NCI-H69 (cell line): ENCODE measurements at places on chromosomes 1 and 21.
A peak's percentile ranks its signal among the peaks of the same experiment; 100 is the strongest.

- DNase-seq = peak; percentile 72
Measured at GRCh38 chr1:15833842-15834405, 13.6 kb upstream of the SPEN start.

DNA sequence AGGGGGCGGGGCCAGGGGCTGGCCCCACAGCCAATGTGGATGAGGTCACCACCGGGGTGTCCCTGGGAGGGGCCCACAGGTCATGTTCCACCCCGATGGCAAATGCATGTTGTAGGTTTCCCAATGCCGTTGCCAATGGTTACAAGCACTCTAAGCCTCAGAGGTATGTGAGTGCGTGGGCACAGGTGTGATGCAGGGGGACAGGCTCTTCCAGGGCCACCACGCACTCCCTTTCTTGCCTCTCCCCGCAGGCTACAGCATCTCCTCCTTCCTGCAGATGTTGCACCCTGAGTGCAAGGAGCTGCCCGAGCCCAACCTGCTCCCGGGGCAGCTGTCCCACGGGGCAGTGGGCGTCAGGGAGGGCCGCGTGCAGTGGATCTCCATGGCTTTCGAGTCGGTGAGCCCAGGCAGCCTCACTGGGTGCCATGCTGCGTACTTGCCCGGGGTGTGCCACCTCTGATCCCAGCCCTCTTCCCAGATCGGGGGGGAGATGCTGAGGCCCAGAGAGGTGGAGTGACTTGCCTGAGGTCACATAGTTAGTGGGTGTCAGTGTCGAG is 52.4 kb downstream of the DISP3 start:
- DNase-seq = no peak

- no peak for DNase-seq
Measured at GRCh38 chr1:121566346-121566745, 381.6 kb downstream of the SRGAP2C start.

DNA sequence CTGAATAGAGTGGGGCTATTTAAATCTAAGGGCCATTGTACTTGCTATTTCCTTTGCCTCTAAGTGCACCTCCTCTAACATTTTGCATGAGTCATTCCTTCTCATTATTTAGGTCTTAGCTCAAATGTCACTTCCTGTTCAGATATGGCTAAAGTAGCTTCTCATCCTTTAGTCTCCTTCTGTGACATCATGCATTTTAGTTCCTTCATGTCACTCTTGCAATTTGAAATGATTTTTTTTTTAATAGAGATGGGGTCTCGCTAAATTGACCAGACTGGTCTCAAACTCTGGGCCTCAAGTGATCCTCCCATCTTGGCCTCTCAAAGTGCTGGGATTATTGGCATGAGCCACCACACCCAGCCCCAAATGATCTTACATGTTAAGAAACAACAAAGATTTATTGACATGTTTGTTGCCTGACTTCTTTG is 6.6 kb downstream of the TBX19 start:
- peak; percentile 60 for DNase-seq

GRCh38 chr1:17161926-17162800 is 42.8 kb upstream of the PADI1 start:
- no peak for DNase-seq

DNA sequence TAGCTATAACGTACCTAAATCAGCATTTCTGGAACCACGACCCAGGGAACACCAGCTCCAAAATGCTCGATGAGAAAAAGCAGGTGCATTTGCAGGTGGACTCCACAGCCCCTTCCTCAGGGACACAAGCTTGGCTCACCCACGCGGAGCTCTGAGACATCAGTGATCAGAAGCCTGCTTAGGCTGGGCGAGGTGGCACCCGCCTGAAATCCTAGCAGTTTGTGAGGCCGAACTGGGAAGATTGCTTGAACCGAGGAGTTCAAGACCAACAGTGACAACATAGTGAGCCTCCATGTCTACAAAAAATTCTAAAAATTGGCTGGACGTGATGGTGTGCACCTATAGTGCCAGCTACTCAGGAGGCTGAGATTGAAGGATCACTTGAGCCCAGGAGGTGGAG is 2.5 kb upstream of the TSPEAR start:
- no peak for DNase-seq

DNA sequence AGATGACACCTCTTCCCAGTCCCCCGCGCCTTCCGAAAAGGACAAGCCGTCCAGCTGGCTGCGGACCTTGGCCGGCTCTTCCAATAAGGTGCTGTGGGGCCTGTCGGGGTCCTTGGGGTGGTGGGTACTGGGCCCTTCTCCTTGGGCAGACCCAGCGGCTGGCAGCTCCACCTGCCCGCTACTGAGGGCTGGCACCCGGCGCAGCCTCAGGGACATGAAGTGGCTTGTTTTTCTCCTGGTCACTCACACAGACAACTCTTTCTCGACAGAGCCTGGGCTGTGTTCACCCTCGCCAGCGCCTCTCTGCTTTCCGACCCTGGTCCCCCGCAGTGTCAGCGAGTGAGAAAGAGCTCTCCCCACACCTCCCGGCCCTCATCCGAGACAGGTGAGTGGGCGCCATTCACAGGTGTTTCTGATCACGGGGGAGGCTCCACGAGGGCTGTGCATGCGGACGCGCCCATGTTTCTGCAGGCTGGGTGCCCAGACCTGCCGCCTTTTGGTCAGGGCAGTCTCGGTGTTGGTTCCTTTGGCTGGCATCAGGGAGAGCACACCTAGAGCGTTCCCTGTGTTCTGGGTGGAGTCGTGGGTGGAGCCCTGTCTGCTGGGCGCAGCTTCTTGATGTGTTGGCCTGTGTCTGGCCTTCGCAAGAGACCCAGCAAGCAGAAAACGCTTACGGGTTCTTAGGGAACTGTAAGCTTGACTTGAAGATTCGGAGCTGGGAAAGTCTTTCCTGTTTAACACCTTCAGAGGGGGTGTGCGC is 75.1 kb downstream of the SKI start:
- DNase-seq = no peak

GRCh38 chr1:29838738-29839320 is 602.5 kb downstream of the PTPRU start:
- no peak for DNase-seq

DNA sequence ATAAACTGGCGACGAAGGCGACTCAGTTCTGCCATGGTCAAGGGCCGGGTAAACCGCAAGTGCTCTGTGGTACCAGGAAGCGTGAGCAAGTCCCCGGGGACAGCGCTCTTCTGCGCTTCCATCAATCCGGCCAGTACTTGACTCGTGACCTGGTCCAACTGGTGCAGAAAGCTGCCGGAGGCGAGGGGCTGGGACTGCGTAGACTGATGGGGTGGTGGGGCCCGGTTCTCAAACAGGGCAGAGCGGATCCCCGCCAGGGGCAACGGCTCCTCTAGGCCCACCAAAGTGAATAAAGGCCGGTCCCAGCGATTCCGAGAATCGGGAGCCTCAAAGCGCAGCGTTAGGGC is 852 bp downstream of the KTI12 start:
- peak; percentile 56 for DNase-seq

GRCh38 chr1:170533298-170533697 is 1.3 kb downstream of the GORAB start:
- no peak for DNase-seq

GRCh38 chr1:157005965-157006364 is 39.6 kb downstream of the ARHGEF11 start:
- no peak for DNase-seq

GRCh38 chr1:181341026-181341632 is 142.2 kb upstream of the CACNA1E start:
- DNase-seq = no peak

- DNase-seq = peak; percentile 23
Measured at GRCh38 chr1:25503551-25504426, 39.6 kb upstream of the LDLRAP1 start.

DNA sequence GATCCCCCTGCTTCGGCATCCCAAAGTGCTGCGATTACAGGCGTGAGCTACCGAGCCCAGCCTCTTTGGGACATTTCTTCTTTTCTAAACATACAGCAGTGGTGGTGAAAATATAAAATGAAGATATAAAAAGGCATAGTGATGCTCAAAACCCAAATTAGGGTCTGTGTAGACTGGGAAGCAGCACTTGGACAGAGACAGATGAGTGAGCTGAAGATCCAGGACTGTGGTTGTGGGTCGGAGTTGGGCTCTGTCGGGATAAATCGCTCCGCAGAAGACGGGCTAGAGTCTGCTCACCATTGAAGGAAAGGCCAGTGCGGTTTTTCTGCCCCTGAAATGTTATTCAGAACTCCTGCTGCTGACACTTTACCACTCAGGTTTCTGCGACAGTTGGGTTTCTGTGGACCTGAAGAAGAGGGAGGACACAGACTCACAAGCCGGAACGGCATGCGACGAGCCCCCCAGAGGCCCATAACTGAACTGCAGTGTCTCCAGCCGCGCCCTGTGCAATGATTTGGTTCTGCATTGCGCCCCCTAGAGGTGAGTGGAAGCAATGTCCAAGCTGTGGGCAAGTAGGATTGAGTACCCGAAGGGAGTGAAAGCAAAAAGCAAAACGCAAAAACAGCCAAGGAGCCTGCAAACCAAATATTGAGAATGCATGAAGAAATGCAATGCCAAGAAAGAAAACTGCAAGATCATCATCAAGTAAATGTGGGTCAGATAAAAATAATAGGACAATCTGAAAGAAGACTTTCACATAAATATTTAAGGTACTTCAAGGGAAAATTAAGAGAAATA is 66.6 kb downstream of the GABPA start:
- peak; percentile 91 for DNase-seq

- DNase-seq = no peak
Measured at GRCh38 chr1:21237446-21238088, 52.7 kb downstream of the ECE1 start.

DNA sequence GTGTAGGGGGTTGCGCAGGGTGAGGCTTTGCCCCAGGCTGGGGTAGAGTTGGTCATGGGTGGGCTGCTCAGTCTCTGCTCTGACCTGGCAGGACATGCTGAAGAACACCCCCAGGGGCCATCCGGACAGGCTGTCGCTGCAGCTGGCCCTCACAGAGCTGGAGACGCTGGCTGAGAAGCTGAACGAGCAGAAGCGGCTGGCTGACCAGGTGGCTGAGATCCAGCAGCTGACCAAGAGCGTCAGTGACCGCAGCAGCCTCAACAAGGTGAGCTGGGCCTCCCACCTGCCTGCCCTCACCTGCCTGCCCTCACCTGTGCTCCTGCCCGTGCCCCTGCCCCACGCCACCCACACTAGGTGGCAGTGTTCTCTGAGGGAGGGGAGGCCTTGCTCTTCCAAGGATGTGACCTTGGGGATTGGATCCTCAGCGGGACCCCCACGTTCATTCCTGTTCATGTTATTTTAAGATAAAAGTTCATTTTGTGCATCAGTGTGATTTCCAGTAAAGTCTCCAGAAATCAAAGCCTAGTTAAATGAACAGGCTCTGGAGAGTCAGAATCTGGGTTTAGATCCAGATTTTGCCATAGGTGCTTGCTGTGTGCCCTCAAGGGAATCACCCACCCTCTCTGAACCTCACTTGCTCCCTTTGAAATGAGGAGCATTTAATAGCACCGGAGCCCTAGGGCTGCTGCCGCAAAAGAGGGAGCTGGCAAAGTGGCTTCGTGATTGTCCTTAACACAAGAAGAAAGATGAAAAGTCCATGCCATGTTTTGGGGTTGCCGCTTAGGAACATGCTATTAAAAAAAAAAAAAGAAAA is 87.9 kb downstream of the ARHGEF10L start:
- peak; percentile 4 for DNase-seq

DNA sequence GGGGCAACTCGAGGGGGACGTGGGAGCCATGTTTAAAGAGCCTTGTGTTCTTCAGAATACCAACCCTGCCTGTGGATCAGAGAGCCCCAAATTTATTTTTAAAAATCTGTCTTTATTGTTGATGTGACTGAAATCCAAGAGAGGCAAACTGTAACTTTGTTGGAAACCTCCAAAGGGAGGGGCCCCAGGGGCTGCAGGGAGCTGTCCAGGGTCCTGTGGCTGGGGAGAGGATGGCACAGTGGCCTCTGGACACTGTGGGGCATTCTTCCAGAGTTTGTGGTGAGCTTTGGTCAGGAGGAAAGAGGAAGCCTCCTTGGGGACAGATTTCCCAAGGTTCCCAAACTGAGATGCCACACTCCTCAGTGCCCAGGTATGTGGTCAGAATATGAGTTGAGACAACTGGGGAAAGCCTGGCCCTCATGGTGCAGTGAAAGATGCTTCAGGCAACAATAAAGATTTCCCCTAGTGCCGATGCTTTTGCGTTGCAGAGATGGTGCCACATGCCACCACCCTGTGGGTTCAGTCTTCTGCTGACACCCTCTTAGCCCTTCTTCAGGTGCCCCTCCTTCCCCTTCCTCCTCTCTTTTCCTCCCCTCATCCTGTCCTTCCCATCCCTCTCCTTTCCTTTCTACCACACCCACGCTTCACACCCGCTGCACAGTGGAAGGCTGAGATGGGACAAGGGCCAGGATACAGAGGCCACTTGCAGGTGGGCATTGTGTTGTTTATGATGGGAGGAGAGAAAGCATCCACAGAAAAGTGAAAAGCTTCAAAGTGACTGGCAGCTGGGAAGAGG is 122.1 kb downstream of the UCK2 start:
- DNase-seq = no peak

- DNase-seq = peak; percentile 36
Measured at GRCh38 chr1:20440785-20441200, 45.2 kb downstream of the CAMK2N1 start.

DNA sequence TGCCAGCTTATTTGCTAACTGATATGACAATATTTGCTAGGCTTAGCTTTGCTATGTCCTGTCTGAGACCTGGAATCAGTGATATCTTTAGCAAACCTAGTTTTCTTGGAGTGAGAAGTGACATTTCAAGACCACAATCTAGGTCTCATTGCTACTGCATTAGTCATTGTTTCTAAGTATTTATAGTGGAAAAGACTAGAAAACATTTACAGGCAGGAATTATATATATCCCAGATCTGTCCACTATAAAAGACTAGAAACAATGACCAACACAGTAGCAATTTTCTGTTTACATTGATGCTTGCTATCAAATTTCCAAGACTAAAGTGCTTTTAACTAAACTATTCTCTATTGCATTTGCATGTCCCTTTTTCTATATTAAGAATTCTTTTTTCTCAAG is 5.0 kb upstream of the RGS18 start:
- DNase-seq = no peak

- DNase-seq = no peak
Measured at GRCh38 chr1:242827538-242827937, 303.0 kb upstream of the PLD5 start.

GRCh38 chr21:33020558-33021100 is 5.1 kb upstream of the OLIG2 start:
- no peak for DNase-seq

DNA sequence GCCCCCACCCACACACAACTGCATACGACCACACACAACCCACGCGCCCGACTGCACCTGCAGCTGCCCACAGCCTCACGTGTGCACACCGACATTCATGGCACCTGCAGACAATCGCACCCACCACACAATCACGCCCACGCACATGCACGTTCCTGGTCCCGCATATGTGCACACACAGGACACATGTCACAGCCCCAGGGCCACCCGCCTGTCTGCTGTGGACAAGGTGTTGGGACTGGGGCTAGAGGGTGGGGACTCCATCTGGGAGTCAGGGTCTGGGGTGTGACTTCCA is 56.4 kb downstream of the ARHGEF16 start:
- DNase-seq = no peak

- DNase-seq = peak; percentile 90
Measured at GRCh38 chr1:203769505-203770343, 4.7 kb downstream of the LAX1 start.

- DNase-seq = no peak
Measured at GRCh38 chr1:207152792-207153468, 48.9 kb downstream of the C4BPA start.
